Esophagus squamous epithelium (tissue), 5 donors: ENCODE measurements at places on chromosomes 1 and 21.
A peak's percentile ranks its signal among the peaks of the same experiment; 100 is the strongest.

- no peak for DNase-seq
Observed at GRCh38 chr21:28444111-28444510, 548.6 kb downstream of the LTN1 start.

GRCh38 chr1:5509664-5510452 lies 482.4 kb downstream of the NPHP4 start:
- DNase-seq: no peak

DNA sequence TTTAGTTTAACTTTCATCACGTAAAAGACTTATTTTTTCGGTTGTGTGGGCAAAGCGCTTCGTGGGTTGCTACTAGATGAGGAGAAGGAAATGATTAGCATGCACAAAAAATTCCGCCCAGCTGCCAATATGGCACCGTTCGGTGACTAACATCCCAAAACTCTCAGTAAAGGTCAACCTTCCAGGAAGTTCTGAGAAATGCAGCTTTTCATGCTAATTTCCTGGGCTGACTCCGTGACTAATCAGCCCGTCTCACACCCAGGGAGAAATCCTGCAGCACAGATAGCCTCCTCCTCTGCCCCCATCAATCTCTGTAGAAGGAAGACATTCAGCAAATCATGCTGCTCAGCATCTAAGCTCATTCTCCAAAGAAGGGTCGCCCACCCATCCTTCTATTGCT lies 34.1 kb downstream of the TMCO4 start:
- no peak for DNase-seq

- DNase-seq: no peak
Observed at GRCh38 chr1:68490046-68490651, 6.7 kb downstream of the DEPDC1 start.

DNA sequence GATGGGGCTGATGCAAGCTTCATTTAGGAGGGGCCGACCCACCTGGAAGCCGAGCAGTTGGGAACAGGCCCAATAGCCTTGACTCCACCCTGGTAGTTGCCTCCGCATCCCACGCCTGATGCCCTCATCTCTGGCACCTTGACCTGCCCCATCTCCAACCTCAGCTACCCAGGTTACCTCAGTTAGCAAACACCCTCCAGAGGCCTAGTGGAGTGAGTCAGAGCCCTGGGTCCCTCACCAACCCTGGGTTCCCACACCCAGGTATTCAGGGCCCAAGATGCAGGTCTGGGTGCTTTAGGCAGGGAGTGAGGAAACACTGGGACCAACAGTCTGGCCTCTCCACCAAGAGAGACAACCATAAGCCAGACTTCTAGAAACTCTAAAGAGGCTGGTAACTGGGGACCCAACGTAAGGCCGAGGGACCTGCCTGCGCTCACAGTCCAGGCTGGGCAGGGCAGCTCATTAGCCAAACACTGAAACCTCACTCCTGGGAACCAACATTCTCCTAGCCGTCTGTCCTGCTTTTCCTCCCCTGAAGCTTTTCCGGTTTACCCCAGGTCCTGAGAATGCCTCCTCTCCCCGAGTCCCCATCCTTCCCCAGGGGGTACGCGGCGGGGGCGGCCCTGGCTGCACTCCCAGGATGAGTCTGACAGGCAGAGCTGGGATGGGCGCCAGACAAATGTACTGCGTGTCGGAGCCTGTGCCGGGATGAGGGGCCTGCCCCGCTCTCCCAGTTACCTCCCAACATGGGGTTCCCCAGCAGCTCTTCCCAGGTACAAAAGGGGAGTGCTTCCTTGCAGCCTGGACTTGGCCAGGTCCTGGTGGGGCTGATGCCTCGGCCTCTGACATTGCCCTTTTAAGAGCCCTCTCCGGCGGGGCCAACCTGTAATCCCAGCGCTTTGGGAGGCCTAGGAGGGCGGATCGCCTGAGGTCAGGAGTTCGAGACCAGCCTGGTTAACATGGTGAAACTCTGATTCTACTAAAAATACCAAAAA lies 8.9 kb upstream of the CELSR2 start:
- no peak for DNase-seq

- DNase-seq: no peak
Observed at GRCh38 chr1:119000371-119001180, 12.4 kb upstream of the TBX15 start.

DNA sequence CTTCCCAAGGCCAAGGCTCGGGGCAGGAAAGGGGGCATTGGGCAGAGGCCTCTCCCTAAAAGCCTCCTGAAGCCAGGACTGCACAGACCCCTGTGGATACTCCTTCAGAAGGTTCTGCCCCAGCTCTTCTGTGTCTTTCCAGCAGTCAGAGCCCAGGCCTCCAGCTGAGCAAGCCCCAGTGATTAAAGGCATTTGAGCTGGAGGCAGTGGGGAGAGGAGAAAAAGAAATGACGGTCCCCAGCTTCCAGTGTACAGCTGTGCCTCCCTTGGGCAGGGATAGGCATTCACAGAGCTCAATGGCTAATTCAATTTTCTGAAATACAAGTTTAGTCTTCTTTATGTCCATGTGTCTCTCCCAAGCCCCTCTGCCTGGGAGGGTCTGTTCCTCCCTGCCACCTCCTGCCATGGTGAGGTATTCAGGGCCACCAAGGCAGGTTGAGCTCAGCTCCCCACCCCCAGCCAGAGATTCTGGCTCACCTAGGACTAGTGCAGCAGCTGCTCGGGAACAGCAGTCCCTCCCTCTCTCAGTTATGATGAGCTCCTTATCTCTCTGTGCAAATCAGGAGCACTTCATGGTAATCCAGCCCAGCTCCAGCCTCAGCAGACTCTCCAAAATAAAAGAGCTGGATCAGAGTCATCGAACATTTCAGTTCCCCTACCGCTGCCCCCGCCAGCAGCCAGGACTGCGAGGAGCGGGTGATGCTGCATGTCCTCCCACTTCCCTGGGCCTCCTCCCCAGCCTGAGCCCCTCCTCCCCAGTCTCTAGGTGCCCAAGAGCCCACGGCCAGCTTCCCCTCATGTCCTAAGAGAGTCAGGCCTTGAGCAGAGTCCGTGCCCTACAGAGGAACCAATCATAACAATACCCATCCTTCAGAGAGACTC lies 208.4 kb upstream of the ZC3H12A start:
- no peak for DNase-seq

- DNase-seq: no peak
Observed at GRCh38 chr1:88873737-88874349, 17.5 kb downstream of the GTF2B start.

DNA sequence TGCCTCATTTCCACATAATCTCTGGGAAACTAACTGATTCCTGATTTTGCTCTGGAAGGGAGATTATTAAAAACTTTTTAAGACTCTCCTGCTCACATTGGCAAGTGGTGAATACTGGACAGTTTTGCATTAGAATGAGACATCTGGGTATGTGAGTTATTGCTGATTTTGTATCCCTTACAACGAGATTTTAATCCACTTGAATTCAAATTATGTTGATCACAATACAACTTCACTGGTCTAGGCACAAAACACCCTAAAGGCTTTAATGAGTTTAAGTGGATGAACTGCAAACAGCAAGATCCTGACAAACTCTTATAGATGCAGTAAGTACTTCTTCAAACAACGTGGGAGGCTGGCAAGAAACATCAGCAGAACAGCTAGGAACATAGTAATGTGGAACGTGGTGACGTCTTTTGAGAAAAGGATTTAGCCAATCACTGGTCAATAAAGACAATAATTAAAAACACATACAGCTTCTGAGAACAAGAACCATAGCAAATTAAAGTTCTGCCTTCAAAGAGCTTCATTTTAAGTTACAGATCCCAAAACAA lies 10.2 kb upstream of the LYPLAL1 start:
- no peak for DNase-seq

- no peak for DNase-seq
Observed at GRCh38 chr1:43616383-43616782, 33.6 kb upstream of the KDM4A start.

DNA sequence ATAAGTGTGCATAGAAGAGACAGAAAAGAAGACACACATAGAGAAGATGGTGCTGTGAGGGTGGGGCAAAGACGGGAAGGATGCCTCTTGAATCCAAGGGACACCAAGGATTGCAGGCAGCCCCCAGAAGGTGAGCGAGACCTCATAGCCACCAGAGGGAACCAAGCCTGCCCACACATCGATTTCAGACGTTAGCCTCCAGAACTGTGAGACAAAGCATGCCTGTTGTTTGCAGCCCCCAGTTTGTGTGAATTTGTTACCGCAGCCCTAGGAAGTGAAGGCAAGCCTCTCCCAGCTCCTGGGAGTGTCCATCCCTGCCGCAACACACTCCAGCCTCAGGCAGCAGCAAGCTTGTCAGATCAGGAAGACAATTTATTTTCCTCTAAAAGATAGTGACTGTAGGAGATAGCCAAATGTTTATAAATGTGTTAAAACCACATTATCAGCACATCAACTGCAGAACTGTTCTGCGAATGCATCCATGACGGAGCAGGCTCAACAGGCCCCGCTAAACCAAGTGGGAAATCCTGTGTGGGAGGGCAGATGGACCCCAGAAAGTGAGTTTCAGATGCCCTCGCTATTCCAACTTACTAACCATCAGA lies 543.3 kb downstream of the MATN1 start:
- no peak for DNase-seq

- no peak for DNase-seq
Observed at GRCh38 chr1:245575710-245576109, 420.9 kb downstream of the KIF26B start.

DNA sequence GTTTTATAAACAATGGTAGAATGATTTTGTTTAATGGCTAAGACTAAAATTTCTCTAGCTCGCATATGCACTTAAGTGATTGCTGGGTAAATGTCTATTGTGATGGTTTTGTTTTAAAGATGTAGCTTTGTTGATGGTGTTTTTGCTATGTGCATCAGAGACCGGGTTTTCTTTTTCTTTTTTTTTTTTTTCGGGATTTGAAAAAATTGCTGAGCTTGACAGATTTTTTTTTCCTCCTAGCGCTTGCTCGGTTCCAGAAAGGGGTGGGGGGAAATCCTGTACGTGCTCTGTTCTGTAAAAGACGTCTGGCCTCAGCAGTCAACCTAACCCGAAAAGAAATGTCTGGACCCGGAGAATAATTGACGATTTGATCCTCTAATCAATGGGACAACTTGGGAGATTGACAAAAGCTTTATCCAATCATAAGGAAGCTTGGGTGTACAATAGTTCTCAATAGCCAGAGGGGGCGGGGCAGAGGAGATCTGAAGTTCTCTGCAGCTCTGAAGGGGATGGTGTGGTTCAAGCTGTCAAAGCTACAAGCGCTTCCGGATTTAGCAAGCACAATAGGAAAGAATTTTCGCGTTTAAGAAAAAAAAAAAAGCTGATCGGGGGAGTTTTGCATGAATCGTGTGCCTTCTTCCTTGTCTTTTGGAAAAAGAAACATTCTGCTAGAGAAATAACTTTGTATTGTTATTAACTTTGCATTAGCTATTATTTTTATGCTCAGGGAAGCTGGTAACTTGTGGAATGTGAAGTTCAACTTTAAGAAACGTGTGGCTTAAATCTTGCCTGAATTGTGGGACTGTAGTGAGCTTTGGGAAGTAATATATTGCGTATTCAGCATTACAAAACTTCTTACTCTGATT lies 4.5 kb upstream of the NFIA start:
- peak; percentile 73 for DNase-seq

- DNase-seq: no peak
Observed at GRCh38 chr1:29532285-29532684, 296.0 kb downstream of the PTPRU start.

DNA sequence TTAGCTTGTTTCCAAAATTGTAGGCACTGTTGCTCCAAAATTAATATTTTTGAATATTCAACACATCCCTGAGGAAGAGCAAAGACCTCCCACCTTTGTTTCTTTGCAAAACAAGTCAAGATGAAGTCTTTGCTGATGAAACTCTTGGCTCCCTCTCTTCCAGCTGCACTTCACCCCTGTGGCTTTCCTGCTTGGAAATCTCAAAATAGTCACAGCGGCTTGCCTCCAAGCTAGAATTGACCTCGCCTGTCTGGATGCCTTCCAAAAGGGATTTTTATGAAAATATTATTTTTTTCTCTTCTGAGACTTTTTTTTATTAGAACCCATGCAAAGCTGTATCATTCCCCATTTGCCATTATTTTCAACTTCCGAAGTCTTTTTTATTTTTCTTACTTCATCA lies 71.1 kb upstream of the MROH9 start:
- no peak for DNase-seq

- DNase-seq: no peak
Observed at GRCh38 chr21:29233611-29234540, 64.8 kb upstream of the BACH1 start.

DNA sequence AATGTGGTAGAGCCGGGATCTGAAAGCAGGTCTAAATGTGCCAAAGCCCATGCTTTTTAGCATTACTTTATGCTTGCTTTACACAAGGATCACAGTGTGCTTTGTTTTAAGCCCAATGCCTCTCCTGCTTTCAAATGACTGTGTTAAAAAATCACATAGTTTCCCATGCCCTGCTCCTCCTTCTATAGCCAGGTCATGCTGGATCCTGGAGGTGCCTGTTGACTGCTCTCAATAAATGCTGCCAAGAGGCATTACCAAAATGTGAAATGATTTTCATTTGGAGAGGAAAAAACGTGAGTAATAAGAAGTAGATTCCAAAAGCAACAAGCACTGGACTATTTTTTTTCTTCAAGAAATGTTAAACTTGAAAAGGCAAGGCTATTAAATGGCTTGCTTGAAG lies 420.7 kb upstream of the USP24 start:
- DNase-seq: no peak

DNA sequence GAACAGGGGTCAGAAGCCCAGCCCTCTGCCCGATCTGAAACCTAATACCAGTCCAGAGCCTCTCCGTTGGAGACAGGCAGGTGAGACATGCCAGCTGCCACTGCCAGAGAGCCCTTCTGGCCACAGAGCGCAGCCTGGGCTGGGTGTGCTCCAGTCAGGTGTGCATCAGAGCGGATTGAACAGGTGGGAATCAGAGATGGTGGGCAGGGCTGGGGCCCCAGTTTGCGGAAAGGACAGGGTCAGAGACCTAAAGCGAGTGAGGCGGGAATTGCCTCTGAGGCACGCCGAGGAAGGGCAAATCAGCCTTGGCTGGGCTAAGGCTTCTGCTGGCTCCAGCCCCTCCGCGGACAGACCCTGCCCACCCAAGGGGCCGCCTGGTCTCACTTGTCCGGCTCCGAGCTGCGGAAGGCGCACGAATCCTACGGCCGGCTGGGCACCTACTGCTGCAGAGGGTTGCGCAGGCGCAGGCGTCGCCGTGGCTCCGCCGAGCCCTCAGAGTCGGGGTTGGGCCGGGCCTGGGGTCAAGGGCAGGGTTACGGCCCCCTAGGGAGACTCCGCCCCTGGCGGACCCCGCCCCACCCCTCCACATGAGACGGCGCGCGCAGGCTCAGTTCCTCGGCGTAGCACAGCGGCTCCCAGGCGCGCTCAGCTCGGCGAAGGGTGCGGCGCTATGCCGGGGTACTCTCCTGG lies 10.3 kb downstream of the CPLANE2 start:
- DNase-seq: no peak

GRCh38 chr1:199135901-199136300 lies 497.1 kb downstream of the PTPRC start:
- DNase-seq: no peak

GRCh38 chr1:92367496-92367895 lies 68.6 kb downstream of the RPAP2 start:
- no peak for DNase-seq
